ENCODE measurements at places on chromosomes 4 and X.
A peak's percentile ranks its signal among the peaks of the same experiment; 100 is the strongest.

- H3K27me3 ChIP-seq = no peaks in the 10 kb centered on the region
- H3K36me3 ChIP-seq = no peaks in the 10 kb centered on the region
- no peak overlapping the region for H3K4me3 ChIP-seq
- DNase-seq = no peak
- no peaks in the 10 kb centered on the region for H3K4me1 ChIP-seq
Observed at GRCh38 chr4:168291242-168291641, 27.3 kb downstream of the DDX60 start.

GRCh38 chr4:87838890-87839591 lies 6.3 kb downstream of the MEPE start:
- H3K4me3 ChIP-seq = no peak overlapping the region
- peaks cover 5% of the 10 kb centered on the region for H3K4me1 ChIP-seq
- DNase-seq = peak; percentile 40
- H3K36me3 ChIP-seq = no peaks in the 10 kb centered on the region
- H3K27me3 ChIP-seq = no peaks in the 10 kb centered on the region

DNA sequence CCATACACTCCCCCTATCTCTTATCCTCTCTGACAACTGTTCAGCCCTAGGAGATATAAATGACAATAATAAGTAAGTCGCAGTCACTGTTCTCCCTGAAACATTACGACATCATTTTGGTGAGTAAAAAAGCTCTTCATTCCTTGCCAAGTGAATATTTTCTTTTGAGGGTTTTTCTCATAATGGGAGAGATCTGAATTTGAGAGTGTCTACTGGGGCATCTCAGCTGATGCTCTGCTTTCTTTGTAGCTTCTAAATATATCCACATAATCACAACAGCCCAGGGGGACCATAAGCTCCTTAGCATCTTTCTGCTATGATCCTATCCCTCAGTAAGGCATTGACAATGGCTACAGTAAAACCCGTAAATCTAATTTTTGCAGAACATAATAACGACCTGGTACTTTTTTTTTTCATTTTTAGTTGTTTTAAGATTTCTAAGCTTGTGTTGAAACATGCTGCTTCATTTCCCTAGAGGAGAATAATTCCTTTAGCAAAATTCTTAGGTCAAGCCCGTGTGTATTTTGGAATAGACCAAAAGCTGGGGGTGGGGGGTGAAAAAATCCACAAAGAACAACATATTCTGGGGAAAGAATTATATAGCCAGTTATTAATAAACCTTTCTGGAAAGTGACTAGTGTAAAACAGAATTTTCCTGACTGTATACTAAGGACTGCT lies 78.1 kb upstream of the GPM6B start:
- no peaks in the 10 kb centered on the region for H3K4me1 ChIP-seq
- no peak overlapping the region for H3K27ac ChIP-seq
- H3K27me3 ChIP-seq = no peaks in the 10 kb centered on the region
- H3K4me3 ChIP-seq = no peak overlapping the region

- peak; percentile 10 for DNase-seq
- no peak overlapping the region for H3K4me3 ChIP-seq
- H3K36me3 ChIP-seq = no peaks in the 10 kb centered on the region
Observed at GRCh38 chrX:30935985-30936384, 46.9 kb upstream of the TAB3 start.

Data from body of pancreas (tissue), 4 donors.